Stimulated activated CD8-positive, alpha-beta memory T cell treated with anti-CD3 and anti-CD28 coated beads, Interleukin-4, amount 100 ng/mL, for 1 hour (primary cell): ENCODE measurements at places on chromosomes 6 and 20.

DNA sequence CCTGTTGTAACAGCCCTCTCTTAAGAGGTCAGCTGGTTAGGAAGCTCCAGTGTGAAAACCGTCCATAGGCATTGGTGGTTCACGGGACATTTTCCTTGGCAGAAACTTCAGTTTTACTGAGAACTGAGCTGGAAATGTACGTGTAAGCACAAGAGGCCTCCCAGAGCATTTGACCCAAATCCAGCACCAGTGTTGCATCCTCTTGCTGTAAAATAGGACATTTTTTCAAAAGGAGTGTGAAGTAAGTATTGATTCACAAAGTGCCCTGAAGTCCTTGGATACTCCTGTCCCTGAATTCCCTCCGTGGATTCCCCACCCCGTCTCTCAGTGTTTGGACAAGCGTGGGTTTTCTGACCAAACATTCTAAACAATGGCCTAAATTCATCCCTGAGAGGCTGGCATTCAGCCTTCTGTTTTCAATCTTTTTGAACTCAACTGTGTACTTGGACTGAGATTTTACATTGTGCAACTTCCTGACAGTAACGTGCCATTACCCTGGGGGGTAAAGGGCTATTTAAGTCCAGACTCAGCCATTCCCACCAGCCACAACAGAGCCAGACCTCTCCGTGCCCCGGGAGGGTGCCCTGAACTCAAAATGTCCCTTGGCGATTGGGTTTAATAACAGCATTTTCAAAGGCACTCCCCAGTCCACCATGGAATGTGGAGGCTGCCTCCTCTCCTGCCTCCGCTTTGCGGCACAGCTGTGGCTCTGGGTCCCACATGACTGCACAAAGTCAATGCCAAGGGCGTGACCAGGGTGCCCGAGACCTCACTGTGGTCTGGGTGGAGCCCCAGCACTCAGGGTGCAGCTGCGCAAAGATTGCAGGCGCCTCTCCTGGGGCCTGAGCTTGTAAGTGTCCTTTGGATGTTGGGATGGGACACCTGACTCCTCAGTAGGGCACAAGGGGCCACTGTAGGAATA is 92.7 kb upstream of the AFDN start:
- no peak for DNase-seq

- no peak for DNase-seq
Observed at GRCh38 chr20:36093025-36093803, 61.3 kb upstream of the EPB41L1 start.

- DNase-seq, result no peak
Observed at GRCh38 chr20:19231359-19232035, 19.1 kb downstream of the SLC24A3 start.

- no peak for DNase-seq
Observed at GRCh38 chr6:85496009-85496579, 46.2 kb downstream of the NT5E start.
